ENCODE measurements at places on chromosomes 3 and 15.

- DNase-seq = peak; percentile 40
Measured at GRCh38 chr3:131960324-131960723, 74.5 kb downstream of the CPNE4 start.

- DNase-seq = no peak
Measured at GRCh38 chr3:113274425-113275257, 63.3 kb downstream of the BOC start.

DNA sequence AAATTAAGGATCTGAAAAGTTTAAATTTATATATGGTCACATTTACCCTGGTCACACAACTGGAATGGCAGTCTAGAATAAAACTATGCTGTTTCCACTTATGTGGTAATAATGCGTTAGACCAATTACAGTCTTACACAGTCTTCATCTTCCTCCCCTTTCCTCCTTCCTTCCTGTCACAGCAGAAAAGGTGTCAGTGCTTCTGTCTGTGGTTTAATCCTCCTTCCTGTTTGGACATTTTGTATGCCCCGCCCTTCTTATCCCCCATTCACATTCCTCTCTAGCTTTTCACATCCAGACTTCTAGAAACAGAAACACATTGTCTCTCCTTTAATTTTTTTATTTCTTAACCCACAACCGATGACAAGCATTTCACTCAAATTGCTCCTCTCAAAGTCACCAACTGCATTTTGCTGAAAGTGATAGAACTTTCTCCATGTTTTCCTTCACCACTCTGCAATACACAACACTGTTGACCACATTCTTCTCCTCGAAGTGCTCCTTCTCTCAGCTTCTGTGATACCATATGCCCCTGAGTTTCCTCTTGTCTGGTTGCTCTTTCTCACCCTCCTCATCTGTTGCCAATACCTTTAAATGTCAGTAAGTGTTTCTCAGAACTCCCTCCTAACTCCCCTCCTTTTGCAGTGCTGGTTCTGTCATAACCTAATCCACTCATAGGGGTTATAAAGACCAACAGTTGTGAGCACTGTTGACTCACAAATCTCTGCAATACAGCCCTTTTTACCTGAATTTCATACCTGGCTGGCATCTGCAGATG, 271.6 kb downstream of the UBE2E2 start:
- DNase-seq = no peak

DNA sequence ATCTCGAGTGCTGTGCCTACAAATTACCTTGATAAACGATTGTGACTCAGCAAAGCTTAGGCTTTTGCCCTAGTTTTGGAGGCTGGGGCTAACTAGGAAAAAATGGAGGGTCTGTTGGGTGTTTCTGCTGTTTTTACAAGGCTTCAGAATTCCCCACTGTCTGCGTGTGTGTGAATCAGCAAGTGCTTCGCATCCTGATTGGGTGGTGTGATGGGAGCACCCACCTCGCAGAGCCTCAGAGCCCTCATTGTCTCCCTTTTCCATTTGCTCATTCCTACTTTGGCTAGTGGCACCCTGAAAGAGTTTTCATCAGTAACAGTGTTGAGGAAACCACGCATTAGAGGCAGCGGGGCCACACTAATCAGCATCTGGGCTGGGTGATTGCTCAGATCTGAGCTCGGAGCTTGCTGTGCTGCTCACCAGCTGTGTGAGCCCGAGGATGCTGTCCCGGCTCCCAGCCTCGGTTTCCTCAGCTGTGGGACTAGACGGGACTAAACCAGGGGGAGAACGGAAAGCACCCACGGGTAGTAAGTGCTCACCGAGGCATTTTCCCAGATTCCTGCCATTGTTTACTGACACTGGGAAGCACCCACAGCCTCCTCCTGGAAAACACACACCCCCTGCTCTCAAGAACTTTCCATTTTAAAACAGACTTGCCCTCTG, 40.6 kb downstream of the GOLGA8S start:
- no peak for DNase-seq

DNA sequence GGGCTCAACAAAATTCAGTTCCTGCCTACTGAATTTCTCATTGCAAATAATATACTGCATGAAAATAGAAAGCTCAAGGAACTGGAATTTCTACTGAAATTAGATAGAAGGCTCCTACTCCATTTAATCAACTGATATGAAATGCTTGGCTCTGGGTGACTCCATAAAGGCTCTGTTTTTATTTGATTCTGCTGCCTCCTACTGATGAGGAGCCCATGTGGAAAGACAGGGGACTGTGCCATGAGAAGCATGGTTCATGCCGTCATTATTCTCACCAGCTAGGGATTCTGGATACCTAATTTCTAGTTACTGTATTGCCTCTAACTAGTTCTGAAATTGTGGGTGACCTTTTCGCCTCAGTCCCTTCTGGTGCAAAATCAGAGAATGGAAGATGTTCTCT, 366.2 kb upstream of the DPH6 start:
- DNase-seq = peak; percentile 43

- peak; percentile 89 for DNase-seq
Measured at GRCh38 chr3:159458010-159458409, 530.6 kb upstream of the IL12A start.

DNA sequence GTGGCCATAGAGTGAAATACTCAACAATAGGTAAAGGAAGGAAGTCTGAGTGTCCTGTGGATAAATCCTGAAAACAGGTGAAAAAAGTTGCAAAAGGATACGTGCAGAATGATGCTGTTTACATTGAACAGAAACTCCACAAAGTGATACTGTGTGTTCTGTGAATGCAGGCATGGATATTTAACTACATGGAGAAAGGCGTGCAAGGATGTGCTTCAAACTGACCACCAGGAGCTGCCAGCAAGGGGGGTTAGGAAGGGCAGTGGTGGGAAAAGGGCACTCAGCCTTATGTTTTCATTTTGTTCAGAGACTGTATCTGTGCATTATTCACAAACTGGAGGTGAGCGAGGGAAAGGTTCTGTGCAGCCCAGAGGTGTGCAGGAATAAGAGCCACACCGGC, 47.4 kb downstream of the DNAJB8 start:
- DNase-seq = no peak

Measured in fibroblast of the aortic adventitia (primary cell).